Mesenteric fat pad (tissue), 1 donor: ENCODE measurements at places on chromosomes 2 and 18. TPM values are rescaled to one million over a fixed set of nuclear protein-coding genes. Genes with fewer than 3 reads are reported as not detected.

Gene VWC2L
- not detected for total RNA-seq

Gene DYSF
- total RNA-seq = 54.1 TPM

Gene C2orf72
- not detected for total RNA-seq

DNA sequence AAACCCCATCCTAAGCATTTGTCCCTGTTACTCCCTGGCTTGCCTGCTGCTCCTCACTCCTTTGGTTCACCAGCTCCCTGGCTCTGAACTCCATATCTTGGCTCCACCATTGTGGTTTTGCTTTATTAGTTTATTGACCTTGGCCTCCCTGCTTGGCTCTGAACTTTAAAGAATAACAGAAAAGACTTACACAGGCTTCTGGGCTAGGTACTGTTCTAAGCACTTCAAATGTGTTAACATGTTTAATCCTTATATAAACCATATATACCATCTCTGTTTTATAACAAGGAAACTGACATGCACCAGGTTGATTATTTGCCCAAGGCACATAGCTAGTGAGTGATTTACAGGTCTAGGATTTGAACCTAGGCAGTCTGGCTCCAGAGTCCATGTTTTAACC, 149.7 kb upstream of the CAPN13 start:
- no peak for DNase-seq

DNA sequence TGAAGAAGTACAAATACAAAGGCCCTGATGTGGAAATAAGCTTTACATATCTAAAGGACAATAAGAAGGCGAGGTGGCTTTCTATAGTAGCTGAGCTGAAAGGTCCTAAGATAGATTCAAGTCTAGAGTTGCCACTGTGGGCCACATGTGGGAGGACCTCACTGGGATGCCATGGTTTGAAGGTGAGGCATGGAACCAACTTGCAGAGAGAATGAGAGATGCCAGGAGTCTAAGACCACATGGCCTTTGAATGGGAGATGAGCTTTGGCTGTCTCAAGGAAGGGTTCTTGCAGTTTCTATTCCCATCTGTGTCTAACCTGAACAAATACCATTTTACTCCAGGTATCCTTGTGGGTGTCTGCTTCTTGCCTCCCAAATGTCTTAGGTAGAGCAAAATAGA, 53.6 kb downstream of the HNMT start:
- DNase-seq = no peak
